ENCODE measurements at places on chromosomes 7 and 10.

DNA sequence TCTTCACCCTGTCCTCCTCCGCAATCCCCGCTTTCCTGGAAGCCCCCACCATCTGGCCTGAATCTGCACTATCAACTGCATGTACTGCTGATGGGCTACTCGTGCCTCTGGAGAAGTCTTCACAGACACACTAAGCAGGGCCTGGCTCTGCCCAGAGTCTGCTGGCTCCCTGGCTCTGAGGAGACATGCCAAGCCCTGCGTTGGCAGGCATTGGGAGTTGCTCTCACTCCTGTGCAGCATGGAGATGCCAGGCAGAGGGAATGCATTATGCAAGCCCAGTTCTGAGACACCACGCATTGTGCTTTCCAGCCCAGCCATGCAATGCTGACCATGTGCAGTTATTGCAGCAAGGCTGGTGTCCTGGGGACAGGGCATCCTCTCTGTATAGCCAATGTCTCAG is 314.6 kb downstream of the CXCL12 start:
- DNase-seq, result no peak

DNA sequence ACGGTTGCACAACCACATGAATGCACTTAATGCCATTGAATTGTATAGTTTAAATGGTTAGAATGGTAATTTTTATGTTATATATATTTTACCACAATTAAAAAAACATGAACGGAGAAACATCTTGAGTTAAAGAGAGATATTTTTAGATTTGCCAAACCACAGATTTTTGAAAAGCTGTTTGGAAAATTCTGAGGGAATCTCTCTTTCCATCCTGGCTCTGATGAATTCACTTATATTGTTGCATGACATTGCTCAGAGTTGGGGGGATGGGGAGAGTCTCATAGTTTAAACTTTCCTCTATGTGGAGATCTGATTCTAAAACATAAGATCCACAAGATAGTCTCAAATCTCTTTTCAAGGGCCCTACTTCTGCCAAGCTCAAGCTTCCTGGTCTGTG is 275.0 kb upstream of the NPVF start:
- no peak for DNase-seq

DNA sequence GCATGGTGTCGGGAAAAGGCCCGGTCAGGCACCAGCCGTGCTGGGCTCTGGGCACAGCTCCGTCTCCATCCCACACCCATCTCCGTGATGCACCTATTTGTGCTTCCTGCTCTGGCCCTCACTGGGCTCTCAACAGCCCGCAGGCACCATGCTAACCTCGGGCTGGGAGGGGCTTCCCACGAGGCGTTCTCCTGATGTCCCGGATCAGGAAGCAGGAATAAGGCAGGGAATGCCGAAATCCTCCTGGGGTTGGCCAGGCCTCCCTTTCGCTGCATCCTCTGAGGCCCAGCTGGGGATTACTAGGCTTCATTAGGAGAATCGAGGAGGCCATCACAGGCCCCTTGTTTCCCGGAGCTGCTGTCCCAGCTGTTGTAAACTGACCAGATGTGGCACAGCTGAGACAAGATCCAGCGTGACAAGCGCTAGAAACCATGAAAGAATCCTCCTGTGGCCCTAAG is 72.0 kb downstream of the FAM53B start:
- no peak for DNase-seq

DNA sequence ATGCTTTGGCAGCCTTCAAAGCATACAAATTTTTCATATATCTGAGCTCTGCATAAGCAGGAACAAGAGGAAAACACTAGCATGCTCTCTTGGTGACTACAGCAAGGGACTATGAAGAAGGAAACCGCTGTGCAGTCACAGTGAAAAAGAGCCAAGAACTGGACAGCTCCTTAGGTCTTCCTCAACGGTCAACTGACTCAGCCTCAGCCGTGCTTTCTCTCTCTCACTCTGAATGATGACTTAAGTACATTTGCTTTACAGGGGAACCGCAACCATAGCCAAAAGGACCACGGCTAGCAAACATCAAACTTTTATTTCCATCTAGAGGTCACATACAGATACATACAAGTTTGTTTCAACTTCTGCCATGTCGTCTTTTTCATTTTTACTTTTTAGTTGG is 69.9 kb downstream of the HYCC1 start:
- DNase-seq, result no peak

- DNase-seq, result no peak
These were observed 80.6 kb downstream of the NRCAM start for GRCh38 chr7:108375668-108376067.

Measured in SK-N-DZ (cell line).